ENCODE measurements at places on chromosomes 7 and 10.

DNA sequence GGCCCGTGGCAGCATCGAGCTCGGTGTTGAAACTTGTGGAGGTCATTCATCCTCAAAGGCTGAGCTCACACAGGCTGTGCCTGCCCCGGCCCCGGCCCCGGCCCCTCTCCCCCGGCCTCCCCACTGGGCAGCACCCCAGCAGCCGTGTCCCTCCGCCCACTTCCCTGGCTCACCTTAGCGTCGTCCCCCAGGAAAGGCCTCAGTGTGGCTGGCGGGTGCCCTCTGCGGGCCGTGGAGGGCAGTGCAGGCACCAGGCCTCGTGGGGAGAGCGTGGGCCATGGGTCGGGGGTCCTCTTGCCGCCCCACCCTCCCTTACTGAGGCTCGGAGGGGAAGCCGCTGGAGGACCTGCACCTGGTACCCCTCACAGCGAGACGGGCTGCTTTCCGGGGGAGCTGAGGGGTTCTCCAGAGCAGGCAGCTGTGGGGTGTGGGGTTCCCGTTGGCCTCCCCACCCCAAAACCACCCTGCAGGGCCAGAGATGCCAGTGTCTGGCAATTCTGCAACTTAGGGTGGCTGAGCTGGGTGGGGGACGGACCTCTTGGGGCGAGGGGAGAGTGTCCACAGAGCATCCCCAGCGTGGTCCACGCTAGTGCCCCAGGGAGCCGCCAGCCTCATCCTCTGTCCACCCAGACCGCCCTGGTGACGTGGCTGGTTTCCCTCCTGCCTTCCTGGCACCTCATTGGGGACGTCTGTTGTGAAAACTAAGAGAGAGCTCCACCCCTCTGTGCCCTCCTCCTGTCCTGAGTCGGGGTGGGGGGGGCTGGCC is 44.2 kb upstream of the DPYSL4 start:
- DNase-seq = peak; percentile 53

- DNase-seq = no peak
Observed at GRCh38 chr7:82376739-82377138, 66.8 kb downstream of the CACNA2D1 start.

- DNase-seq = no peak
Observed at GRCh38 chr10:16105082-16105481, 244.8 kb upstream of the MINDY3 start.

DNA sequence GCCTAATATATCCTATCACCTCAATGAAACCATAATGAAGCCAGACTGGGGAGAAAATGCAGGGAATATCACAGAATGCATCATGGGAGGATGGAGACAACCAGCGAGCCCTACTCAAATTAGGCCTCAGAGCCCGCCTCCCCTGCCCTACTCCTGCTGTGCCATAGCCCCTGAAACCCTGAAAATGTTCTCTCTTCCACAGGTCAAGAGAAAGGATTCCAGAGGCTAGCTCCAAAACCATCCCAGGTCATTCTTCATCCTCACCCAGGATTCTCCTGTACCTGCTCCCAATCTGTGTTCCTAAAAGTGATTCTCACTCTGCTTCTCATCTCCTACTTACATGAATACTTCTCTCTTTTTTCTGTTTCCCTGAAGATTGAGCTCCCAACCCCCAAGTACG is 31.5 kb downstream of the PRSS2 start:
- no peak for DNase-seq

DNA sequence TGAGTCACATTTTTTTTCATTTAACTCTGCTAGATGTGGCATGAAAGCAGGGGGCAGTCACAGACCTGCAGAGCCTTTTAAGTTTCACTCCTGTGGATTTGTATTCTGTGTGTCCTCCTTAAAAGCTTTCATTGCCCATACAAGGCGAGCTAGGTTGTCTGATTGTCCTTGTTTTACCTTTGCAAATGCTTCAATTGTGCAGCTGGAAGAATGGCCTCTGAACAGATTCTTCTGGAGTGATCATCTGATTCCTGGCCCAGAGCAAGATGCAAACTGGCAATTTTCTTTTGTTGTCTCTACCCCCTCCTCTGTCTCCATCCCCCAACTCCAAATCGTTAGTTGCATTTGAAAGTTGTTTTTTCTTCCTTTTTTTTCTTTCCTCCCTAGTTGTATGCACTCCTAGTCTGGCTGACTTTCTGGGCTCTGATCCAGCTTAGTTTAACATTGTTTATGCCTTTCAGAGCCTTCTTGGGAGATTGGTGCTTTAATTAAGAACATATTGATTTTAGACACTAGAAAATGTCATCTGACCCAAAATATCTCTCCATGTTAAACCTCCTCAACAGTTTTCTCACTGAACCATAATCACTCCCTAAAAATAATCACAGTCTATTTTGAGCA is 150.2 kb downstream of the REEP3 start:
- peak; percentile 86 for DNase-seq

- DNase-seq = no peak
Observed at GRCh38 chr10:93680412-93681047, 21.9 kb downstream of the FRA10AC1 start.

DNA sequence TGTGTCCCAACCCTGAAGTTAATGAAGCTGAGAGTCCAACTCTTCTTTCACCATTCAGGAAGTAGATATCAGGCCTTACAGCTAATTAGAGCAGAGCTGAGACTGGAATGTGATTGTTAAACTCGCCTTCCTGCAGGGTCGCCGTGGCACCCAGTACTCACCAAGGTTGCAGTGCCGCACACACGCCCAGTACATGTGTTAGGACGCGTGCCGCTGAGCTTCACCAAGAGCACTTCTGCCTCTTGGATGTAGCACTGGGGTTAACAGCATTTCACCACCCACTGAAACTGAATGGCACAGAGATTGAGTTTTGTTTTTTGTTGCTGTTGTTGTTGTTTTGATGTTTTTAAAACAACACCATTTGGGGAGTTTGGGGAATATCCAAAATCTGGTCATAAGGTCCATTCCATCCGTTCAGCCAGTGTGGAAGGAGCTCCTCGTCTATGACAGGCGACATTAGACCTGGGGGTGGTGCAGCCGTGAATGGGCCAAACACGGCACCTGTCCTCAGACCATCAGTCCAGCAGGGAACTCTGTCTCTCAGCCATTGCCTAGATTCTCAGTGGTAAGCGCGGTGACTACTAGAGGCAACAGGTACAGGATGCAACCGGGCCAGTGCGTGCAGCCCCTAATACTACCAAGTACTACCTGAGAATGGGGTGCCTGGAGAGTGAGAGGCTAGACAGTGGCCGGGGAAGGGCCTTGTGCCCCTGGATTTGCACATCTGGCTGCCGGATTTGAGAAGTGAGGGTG is 21.9 kb downstream of the WIPI2 start:
- no peak for DNase-seq

DNA sequence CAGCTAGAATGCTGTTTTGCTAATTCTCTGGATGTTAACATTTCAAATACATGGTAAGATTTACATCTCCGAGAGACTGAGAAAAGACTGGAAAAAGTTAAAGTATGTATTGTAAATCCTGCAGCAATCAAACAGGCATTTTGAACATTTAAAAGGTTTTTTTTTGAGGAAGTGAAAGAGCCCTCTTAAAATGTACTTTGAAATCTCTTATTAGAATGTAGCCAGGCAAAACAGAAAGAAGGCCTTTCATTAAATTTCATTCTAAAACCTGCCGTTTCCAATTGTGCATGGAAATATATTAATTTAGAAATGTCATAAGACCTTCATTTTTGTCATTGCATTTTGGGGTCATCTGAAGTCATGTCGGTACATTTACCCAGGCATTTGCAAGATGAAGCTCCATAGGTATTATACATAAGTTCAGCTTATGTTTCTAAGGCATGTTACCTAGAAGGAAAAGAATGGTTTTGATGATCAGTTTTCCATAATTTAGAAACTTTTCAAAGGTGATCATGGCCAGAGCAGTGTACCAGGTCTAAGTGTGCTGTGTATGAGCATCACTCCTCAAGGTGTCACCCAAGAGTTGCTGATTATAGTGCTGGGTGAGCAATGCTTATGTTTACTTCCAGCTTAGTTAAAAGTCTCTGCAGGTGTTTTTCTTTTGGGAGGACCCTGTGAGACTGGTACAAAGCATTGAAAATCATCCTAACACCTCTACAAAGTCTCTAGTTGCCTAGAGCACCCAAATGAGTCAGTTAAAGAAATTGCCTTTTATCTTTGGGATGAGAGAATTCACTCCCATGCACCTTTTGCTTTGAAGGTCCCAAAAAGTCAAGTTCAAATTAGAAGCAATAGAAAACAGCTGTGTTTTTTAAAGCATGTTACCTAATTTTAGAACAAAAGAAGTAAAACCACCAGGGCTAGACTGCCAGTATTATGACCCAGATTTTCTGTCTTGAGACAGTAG is 7.1 kb downstream of the ZNF736 start:
- DNase-seq = no peak

DNA sequence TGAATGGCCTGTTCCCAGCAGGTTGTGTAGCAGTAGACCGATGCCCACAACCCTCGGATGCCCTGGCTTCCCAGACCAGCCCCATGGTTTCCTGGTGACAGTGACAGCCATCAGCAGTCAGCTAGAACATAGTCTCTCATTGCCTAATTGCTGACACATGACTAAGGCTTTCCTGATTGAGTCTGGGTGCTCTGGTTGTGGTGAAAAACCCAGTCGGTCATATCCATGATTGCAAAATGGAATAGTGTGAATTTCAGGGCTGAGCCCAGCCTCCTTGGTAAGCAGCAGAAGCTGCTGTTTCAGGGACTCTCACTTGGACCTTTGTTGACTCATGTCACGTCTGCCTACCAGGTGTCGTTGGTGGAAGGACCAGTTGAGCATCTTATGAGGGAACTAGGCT is 36.6 kb downstream of the POR start:
- peak; percentile 73 for DNase-seq

DNA sequence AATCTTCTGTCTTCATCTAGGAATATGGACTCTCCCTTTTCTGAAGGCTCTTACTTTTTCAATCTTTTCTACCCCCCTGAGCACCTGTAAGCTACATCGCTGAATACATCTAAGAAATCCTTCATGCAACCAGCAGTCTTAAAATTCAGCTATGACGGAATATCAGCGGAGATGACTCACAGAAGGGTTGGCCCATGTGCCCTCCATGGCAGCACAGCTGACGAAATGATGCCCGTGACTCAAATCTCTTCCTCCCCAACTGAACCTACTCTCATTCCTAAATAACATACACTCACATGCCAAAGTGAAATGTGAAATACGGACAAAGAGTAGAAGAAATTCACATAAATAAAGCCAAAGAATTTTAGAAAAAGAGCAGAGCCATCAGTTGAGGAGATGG is 30.3 kb upstream of the NCAPG2 start:
- no peak for DNase-seq

DNA sequence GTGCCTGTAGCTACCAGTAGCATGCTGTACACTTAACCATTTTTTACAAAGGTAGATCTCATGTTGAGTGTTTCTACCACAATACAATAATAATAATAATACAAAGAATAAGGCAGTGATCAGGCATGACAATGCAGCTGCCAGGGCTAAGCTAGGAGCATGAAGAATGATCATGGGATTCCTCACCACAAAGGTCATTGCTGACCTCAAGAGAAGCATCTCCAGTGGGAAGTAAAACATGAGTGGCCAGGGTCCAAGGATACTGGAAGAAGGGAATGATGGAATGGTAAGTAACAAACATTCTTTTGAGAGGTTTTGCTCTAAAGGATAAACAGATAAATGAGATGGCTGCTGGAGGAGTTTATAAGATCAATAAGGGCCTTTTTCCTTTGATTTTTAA is 591.1 kb downstream of the TNS3 start:
- no peak for DNase-seq

GRCh38 chr7:37129035-37129425 is 319.6 kb downstream of the ELMO1 start:
- DNase-seq = no peak

DNA sequence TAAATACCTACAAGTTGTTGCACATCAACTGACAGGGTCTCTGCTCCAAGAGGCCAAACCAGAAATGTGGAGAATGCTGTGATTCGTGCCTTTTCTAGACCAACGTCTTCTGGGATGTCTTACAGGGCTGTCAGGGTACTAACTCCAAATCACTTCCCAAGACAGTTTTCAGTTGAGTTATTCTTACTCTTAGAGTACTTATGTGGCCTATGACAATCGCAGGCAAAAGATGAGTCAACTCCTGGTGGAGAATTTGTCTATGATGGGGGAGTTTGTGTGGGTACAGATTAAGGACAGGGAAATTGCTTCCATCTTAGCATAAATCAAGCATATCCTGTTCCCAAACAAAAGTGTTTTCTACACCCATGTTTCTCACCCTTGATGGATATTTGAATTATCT is 734.8 kb downstream of the TNS3 start:
- DNase-seq = no peak

- no peak for DNase-seq
Observed at GRCh38 chr10:113497198-113497597, 55.7 kb upstream of the HABP2 start.

DNA sequence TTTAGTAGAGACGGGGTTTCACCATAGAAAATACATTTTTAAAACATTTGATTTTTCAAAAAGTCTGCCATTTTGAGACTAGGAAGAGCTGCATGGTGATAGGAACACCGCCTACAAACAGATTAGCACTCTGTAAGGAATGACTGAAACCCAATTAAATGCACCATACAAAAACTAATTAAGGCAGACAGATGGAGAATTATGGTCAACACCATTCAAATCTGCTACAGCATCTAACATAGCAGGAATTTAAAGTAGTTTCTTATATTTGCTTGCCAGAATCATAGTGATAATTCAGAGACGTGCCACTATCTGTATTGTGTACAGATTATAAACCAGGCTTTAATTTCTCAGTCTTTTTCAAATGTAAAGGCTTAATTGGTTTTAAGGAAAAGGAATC is 68.2 kb downstream of the ENO4 start:
- DNase-seq = no peak

DNA sequence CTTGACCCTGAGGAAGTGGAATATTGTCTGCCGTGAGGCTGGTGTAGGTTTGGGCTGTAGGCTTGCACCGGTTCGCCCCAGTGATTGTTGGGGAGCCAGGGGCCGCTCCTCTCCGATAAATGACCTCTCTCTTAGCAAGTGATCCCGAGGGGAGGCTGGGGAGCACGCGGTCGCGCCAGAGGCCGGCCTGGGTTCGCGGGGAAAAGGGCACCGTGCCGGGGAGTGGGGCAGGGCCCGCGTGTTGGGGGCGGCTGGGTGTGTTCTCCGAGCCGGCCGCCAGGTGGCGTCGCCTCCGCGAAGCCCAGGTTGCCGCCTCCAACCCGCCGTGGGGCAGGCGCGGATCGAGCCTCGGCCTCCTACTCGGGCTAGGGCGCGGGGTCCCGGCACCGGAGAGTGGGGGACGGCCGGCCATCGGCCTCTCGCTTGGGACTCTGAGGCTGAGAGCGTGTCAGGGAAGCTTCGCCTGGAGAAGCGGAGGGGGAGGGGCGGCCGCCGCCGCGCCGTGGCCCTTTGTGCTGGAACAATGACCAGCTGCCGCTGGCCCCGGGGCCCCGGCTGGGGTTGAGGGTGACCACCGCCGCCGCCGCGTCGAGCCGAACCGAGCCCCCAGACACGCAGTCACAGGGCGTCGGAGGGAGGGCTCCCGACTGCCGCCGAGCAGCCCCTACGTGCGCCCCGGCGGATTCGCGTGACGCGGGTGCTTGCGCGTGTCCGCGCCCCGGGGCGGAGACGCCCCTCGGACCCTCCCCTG is 442 bp upstream of the LZTS2 start:
- DNase-seq = peak; percentile 92

GRCh38 chr10:89837165-89838043 is 136.0 kb downstream of the KIF20B start:
- DNase-seq = peak; percentile 71
